ENCODE measurements at places on chromosomes 2 and 18. TPM values are rescaled to one million over a fixed set of nuclear protein-coding genes. Genes with fewer than 3 reads are reported as not detected.

- DNase-seq: no peak
These were observed 51.1 kb upstream of the FN1 start for GRCh38 chr2:215487002-215487372.

DNA sequence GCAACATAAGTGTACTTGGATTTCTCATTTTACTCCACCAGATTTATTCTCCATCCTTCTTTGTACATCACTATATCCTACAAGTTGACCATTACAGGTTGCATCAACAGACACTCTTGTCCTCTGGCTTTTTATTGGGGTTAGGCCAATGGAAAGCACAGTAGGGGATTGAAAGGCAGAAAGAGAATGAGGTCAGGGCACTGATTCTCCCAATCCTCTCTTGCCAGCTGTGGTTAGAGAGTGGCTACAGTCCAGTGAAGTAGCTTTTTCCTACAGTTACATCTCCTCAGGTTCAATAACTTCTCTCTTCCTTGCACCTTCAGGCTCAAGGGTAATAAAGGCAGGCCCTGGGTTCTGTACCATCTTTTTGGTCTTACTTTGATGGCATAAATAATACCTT lies 20.2 kb upstream of the COL5A2 start:
- no peak for DNase-seq

DNA sequence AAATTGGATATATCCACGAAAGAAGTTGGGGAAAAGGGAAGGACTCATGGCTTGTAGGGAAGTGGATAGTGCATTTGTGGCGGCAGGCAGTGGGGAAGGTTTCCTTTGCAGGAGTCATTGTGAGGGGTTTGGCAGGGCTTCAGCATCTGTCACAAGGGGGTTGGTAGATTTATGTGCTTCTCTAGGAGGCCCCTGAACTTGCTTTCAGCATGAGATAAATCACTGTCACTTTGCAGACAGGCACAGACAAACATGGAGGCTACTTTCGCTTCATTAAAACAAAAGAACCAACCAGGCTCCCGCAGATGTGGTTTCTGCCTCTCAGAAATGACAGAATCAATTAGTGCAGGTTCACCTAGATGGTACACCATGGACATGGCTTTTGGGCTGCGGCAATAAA lies 340.7 kb downstream of the TGIF1 start:
- peak; percentile 8 for DNase-seq

DNA sequence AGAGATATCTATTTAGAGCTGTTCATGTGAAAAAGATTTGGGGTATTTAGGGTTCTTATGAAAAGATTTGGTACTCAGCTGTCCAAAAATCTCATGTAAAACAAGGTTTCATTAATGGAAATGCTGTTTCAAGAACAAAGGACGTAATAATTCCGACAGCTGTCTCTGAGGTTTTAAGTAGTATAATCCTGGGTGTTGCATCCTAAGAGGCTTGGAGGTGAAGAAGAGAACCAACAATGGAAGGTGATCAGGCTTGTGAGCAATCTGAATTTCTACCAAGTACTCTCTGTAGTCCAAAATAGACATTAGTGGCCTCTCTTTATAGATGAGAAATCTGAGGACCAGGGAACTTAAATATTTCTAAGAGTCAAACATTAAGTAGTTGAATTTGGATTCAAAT lies 205.1 kb downstream of the BABAM2 start:
- DNase-seq: no peak

GRCh38 chr18:50008306-50008705 lies 186.6 kb downstream of the MYO5B start:
- no peak for DNase-seq

DNA sequence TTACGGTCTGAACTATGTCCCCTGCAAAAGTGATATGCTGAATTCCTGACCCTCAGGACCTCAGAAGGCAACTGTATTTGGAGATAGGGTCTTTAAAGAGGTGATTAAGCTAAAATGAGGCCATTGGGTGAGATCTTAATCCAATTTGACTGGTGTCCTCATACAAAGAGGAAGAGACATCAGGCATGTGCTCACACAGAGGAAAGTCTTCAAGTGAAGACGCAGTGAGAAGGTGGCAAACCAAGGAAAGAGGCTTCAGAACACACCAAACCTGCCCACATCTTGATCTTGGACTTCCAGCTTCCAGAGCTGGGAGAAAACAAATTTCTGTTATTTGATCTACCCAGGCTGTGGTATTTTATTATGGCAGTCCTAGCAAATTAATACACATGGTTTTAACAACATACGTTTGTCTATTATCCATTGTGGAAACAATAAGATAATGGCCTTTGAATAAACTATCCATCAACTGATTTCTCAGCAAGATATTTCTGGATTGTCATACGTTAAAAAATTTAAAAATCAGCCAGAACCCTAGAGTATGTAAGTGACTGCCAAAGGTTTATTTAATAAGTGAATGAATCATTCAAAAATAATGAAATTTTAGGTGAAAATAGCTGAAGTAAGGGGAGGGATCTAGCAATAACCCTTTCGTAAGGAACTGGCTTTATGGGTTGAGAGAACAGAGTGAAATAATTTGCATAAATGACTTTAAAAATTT lies 6.5 kb downstream of the WIPF1 start:
- no peak for DNase-seq

DNA sequence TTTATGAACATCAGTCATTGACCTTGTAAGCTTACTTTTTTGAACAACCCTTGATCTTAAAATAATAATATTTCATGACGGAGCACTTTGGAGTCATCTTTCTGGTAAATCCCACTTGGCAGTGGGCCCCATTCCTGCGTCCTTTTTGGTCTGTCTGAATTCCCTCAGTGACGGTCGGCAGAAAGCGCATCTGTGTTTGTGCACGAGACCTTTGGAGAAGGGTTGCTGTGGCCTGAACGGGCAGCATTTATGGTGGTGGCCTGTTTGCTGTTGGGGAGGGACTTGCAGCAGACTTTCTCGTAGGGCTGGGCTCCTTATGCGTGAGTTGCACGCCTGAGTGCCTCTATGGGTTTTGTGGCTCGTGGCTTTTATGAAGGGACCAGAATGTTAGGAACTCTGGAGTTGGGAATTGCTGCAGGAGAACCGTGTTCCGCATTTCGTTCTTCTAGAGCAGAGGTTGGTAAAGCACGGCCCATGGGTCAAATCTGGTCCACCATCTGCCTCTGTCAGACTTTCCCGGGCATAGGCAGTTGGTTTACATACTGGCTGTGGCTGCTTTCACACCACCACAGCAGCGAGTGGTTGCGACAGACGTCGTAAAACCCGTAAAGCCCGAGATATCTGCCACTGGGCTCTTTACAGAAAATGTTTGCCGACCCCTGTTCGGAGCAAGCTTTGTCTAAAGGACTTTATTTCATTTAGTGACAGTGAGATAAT lies 30.8 kb downstream of the LPIN1 start:
- no peak for DNase-seq

GRCh38 chr2:196725882-196726281 lies 73.6 kb downstream of the GTF3C3 start:
- no peak for DNase-seq

GRCh38 chr18:44696892-44697291 lies 16.2 kb downstream of the SETBP1 start:
- no peak for DNase-seq

GRCh38 chr18:13973061-13973575 lies 57.8 kb upstream of the MC2R start:
- DNase-seq: no peak

DNA sequence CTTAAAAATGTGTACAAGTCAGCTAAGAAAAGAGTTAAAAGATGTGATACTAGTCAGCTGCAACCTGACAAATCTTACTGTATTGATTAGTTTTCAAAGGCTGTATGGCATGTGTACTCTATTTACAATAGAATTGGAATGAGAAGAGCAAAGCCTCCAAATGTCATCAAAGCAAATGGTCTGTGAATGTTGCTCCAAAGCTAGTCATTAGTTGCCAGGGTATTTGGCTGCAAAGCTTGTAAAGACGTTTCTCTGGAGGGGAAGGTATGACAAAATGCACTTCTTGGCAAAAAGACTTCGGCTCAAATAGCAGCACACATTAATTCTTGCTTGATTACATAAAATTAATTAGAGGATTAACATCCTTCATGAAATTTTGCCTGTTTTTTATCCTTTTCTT lies 59.3 kb downstream of the ETAA1 start:
- DNase-seq: no peak

DNA sequence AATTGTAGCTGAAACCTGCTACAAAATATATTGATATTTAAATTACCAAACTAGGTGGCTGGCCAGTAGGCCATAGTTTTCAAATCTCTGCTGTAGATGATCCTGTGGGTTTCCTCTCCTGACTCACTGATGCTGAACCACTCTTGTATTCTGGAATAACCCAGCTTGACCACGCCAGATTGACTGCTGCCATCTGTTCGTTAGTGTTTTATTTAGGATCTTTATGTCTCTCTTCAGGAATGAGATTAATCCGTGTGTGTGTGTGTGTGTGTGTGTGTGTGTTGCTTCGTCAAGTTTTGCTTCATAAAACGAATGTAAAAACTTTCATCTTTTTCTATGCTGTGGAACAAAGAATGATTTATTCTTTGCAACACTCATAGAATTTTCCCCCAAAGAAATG lies 187.1 kb downstream of the DYSF start:
- DNase-seq: no peak

- DNase-seq: no peak
These were observed 630 bp upstream of the PPP1R1C start for GRCh38 chr2:181984814-181985631.

- no peak for DNase-seq
These were observed 168.7 kb downstream of the TMEM247 start for GRCh38 chr2:46647766-46648742.

GRCh38 chr18:58692422-58693185 lies 21.3 kb downstream of the MALT1 start:
- DNase-seq: no peak

DNA sequence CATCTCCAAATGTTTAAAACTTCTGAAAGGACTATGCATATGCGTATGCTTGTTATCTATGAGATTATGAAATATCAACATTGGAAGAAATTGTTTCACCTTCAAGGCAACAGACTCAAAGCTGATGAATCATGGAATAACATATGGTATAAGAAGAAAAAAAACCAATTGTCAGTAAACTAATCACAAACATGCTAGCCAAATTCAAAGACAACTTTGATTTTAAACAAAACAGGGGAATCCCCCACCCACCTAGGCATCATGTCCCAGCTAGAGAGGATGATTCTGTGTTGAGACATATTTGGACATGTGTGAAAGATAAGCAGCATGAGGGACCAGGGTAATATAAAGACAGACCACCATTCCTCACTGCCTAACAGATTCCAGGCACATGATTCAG lies 147.7 kb downstream of the WDPCP start:
- no peak for DNase-seq

SPR gene
- 64.4 TPM for total RNA-seq

CYP1B1 gene
- not detected for total RNA-seq

NT5C1B gene
- not detected for total RNA-seq

FN1 gene
- 228 TPM for total RNA-seq

All from HT1080 (cell line).